CD4-positive, alpha-beta T cell treated with Interleukin-17A for 1 hour (primary cell): ENCODE measurements at places on chromosomes 5 and 9.
A peak's percentile ranks its signal among the peaks of the same experiment; 100 is the strongest.

DNA sequence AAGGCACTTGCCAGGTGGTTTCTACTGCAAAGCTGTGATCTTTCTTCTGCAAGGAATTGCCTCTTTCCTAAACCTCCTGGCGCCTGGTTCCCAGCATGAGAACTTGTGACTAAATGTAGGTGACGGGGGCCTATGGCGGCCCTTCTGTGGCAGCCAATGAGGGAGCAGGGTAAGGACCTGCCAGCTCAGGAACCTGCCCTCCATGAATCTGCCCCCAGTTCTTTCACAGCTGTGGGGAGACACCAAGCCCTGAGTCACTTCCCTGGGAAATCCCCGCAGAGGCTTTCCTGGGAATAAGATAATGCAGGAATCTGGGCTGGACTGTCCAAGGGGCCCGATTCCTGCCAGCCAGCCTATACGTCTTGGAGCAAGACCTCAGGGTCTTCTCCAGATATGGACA, 56.7 kb upstream of the CTNNA1 start:
- no peak for DNase-seq

DNA sequence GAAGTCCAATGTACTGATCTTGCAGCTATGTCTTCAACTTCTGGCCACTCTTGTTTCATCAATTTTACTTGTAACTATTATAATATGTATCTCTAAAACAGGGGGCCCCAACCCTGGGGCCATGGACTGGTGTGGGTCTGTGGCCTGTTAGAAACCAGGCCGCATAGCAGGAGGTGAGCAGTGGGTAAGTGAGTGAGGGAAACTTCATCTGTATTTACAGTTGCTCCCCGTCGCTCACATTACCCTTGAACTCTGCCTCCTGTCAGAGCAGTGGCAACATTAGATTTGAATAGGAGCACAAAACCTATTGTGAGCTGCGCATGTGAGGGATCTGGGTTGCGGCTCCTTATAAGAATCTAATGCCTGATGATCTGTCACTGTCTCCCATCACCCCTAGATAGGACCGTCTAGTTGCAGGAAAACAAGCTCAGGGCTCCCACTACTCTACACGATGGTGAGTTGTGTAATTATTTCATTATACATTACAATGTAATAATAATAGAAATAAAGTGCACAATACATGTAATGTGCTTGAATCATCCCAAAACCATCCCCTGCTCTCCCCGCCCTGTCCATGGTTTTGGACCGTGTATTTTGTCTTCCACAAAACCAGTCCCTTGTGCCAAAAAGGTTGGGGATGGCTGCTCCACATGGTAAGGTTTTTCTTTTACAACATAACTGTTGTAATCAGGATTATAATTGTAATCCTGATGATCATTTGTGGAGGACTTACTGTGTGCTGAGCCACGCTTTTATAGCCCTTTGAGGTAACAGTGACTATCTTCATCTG, 26.9 kb upstream of the SH3PXD2B start:
- DNase-seq, result no peak

GRCh38 chr5:143758015-143758414, 53.9 kb upstream of the HMHB1 start:
- no peak for DNase-seq

DNA sequence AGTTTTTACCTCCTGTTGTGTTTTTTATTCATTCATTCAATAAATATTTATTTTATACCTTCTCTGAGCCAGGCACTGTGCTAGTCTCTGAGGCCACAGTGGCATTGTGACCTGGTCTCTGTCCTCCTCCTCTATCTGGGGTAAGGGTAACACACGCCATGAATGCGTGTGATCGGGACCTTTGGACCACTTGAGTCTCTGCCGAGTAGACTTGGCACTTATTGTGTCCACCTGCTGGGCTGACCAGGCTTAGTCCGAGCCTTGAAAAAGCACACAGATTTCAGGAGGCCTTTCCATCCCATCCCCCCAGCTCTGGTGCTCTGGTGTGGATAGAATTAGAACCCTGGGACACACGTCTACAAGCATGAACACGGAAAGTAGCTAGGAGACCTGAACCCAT, 58.7 kb downstream of the ERGIC1 start:
- DNase-seq, result no peak

- no peak for DNase-seq
Measured at GRCh38 chr9:22211588-22212360, 202.7 kb upstream of the CDKN2B start.

DNA sequence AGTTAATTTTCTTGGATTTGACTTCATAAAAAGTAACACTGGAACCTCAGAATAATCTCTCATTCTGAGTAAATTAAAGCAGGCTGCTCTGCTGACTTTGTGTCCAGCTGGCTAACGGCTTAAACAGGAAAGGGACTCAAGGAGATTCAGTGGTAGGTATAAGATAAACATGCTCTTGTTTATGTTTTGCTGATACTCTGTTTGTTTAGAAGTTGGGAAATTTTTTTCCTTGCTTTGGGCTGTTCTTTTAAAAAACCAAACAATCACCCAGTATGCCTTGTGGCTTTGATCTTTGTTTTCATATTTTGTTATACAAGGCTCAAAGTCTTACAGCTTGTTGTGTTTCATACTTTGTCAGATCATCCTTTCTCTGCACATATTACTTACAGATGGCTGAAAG, 237.6 kb upstream of the RIOK2 start:
- no peak for DNase-seq

DNA sequence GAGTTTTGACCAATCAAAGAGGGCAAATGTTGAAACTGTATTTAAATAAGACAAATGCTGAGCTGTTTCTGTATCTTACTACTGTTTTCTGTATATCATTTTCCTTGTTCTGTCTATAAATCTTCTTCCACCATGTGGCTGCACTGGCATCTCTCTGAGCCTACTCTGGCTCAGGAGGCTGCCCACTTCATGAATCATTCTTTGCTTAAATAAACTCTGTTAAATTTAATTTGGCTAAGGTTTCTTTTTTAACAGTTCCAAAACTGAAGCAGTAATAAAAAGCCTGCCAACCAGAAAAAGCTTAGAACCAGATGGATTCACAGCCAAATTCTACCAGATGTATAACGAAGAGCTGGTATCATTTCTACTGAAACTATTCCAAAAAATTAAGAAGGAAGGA, 40.2 kb upstream of the TAS2R1 start:
- DNase-seq, result no peak

DNA sequence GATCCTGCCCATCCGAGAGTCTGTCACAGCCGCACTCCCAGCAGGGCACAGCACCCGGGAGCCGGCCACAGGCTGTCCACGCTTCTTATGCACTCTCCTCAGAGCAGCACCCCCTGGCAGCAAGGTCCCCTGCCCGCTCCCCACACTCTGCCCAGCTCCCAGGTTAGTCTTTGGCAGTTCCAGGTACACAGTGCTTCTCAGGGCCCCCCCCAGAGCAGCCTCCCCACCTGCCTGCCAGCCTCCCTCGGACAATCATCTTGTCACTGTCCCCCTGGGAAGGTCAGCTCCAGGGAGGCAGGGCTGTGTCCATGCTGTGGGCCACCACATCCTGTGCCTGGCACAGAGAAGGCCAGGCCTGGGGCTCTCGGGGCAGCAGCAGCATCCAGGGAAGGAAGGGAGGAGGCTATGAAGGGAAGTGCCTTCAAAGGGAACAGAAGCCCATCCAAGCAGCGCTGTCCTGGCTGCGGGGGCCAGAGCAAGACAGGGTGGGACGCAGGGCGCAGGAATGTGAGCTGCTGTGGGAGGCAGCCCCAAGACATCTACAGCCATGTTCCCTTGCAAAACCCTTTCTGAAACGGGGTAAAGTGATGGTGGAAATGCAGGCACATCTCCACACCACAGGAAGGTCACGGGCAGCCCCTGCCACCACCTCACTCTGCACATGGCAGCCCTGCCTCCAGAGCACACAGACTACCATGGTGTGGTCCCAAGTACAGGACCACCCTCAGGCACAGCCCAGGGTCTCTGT, 68.6 kb upstream of the ADAMTS2 start:
- DNase-seq, result no peak

DNA sequence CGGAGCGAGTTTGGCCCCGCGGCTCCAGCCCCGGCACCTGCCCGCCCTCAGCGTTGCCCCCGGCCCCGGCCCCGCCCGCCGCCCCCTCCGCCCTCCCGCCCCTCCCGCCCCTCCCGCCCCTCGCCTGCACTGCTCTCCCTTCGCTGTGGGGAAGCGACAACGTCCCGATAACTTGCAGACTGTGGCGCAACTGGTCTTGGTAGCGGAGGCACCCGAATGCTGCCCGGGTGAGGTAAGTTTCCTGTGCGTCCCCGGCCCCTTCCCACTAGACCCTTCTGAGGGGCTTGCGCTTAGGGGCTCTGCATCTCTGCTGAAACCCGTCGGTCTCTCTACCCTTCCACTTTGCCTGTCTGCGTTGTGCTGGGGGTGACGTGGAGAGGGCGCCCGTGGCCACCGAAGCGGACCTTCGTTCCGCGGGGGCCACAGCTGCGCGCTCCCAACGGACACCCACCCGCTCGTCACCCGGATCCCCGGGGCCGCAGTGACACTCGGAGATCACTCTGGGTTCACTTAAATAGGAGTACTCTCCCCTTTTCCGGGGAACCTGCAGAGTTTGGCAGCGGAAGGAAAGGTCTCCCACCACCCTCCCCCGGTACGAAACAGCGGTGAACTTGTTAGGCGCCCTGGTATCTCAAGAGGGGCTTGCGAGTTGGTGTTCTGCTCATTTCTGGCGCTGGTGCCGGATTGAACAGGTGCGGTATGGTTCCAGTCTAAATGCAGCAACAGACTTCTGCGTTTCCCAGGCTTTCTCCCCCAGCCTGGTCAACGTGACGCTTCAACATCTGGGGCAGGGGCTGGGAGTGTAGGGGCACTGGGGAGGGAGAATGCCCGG, 707 bp downstream of the PIP5K1B start:
- DNase-seq, result no peak

GRCh38 chr9:34956648-34957047, 1.4 kb upstream of the PHF24 start:
- no peak for DNase-seq

DNA sequence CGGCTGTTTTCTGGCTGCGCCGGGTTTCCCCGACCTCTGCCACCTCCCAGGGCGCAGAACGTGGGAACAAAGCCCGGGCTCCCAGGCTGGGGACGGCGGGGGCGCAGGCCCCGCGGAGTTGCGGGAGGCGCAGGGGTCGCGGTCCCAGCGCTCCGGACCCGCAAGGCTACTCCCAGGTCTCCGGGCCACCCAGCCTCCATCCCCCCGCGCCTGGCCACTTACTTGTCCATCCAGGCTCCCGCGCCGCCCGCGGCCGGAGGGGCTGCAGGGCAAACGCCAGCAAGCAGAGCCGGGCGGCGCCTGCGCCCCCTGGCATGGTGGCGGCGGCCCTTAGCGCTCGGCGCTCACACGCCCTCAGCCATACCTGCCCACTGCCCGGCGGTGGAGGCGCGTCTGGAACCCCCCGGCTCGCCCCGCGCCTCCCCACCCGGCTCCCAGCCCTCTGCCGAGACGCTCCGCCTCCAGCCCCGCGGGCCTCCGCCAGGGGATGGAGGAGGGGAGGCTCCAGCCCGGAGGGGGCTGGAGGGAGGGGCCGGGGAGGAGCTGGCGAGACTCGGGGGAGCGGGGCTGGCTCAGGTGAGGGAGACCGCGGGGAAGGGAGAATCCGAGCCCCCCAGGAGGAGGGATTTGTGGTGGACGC, at the start of gene ADAM19:
Gene ADAM19 (minus strand): TSS at position 395 of the 640 bp plus-strand sequence. CDS start 79 bp downstream, at position 316.
- DNase-seq, result peak; percentile 48

- DNase-seq, result no peak
Measured at GRCh38 chr9:95316794-95317118, 753 bp downstream of the FANCC start.

GRCh38 chr5:34959323-34959722, 30.0 kb downstream of the DNAJC21 start:
- DNase-seq, result no peak

DNA sequence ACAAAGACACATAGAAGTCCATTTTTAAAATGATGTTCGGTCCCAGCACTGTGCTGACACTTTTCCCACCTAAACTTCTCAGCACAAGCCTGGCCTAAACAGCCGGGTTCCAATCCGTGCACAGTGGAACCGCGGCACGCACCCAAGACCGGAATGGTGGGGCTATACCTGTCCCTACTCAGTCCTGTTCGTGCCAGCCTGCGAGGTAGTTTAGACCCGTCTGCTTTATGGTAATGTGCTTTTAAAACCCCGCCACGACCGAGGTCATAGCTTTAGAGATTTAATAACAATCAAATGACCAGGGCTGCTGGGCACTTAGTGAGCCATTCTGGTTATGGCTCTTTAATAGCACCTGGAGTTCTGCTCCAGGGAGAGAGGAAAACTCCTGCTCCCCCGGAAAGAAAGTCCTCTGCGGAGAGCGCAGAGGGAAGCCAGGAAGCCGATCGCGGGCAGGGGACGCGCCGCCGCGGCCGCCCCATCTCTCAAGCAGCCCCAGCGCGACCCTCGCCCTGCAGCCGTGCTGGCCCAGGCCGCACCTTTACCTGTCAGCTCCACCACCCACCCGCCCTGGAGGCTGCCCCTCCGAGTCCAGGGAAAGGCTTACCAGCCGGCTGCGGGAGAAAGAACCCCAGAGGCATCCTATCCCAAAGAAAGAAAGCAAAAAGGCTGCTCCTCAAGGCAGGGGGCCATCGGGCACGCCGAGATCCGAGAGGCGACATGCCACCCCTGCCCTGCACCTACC, 511 bp downstream of the ARL15 start:
- DNase-seq, result peak; percentile 32

DNA sequence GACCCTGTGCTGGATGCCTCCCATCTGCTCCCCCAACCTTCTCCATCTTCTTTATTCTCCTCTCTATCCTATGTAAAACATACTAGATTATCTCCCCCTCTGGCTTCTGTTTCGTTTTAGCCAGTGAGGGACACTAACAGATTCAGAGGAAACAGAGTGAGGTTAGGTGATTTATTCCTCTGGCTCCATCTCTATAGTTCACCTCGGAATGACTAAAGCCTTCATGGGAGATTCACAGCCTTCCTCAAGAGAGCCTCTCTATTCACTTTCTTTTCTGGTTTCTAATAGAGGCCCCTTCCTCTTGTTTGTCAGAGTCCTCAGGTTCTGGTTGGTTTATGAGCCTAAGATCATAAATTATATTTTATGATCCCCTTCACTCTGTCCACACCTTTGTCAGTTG, 633.1 kb upstream of the TYRP1 start:
- DNase-seq, result no peak

DNA sequence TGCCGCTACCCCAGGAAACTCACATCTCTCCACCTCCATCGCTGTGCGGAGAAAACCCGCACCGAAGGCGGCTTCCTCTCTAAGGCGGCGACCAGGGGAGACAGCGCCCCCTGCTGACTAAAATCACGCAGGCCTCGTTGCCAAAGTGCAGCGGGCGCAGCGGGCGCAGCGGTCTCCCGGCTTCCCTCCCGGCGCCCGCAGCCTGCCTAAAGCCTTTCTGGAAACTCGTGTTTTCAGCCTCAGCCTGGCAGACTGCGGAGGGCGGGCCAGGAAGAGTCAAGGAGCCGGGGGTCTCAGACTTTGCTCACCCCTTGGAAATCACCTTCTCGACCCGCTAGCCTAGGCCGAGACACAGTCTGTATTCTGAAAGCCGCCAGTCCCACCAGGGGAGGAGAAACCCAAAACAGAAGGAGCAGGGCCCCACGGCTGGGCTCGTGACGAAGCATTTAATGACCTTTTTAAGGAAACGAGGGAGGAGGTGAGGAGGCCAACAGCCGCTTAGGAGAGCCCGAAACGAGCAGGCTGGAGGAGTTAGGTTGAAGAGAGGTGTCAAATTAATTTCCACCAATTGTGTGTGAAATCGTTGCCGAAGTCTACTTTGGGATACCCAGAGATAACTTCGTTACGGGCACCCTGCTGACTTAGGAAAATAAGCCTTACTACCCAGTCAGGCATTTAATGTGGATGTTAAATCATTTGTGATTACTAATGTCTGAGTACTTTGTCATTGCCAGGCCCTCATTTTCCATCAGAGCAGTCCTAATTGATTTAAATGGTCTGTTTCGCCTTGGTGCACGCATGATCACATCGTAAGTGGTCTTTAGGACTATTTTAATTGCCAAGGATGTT, 7.3 kb upstream of the FOXB2 start:
- peak; percentile 48 for DNase-seq

GRCh38 chr5:68548959-68549676, 333.6 kb downstream of the PIK3R1 start:
- DNase-seq, result no peak
